Amniotic epithelial cell (primary cell): ENCODE measurements at places on chromosomes 2 and 18.

- no peak for DNase-seq
These were observed 39.4 kb upstream of the GPC1 start for GRCh38 chr2:240395896-240396622.

DNA sequence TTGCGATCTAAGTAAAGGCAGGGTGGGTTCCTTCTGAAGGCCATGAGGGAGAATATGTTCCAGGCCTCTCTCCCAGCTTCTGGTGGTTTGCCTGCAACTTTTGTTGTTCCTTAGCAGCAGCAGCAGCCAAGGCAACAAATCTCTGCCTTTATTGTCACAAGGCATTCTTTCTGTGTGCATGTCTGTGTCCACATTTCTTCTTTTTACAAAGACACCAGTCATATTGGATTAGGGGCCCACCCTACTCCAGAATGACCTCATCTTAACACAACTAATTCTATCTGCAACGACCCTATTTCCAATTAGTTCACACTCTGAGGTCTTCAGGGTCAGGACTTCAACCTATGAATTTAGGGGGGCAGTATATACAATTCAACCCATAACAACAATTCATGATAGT lies 587.5 kb downstream of the XIRP2 start:
- DNase-seq: no peak

- DNase-seq: no peak
These were observed 132.4 kb downstream of the COPS8 start for GRCh38 chr2:237217995-237218616.

DNA sequence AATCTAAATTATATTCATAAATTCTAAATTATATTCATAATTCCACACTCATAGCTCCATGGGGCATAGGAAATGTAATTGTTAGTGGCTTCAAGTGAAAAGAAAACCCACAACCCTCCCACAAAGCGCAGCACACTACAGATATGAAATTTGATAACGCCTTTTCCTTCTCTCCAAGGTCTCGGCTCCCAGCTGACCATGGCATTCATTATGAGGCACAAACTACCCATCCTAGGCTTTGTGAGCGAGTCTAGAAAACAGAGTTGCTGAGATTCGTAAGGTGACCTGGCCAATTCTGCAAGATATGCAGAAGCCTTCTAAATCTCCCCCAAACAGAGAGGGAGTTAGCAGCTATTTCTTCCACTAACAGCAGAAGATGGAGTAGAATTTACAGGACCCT lies 5.4 kb downstream of the NPPC start:
- no peak for DNase-seq

GRCh38 chr2:238669046-238669445 lies 178.8 kb upstream of the TWIST2 start:
- no peak for DNase-seq

GRCh38 chr2:234375176-234375880 lies 121.6 kb downstream of the ARL4C start:
- no peak for DNase-seq

DNA sequence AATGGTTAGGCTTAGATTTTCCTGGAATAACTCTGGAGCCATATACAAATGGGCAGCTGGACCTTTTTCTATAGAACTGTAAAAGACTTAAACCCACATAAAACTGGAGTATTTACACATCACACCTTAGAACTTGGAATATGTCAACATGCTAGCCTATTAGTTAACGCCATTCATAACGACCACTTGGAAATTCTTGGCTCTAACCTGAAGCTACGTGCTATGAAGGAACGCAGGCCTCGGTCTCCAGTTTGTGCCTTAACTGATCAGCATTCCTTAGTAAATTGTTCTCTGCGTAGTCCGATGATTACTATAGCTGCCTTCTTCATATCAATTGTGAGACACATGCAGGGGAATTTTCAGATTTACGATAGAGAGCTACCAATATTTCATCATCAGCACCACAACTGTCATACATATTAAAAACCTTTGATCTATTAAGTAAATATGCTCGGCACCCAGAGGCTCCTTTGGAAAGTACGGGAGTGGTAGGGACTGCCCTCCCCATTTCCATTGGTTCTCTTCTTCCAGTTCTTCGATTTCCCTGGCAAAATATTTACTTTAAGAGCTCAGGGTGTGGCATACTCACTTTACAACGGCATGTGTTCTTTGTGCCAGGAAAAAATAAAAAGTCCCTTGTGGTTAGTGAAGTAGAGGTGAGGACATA lies 17.5 kb upstream of the CCL20 start:
- DNase-seq: no peak

DNA sequence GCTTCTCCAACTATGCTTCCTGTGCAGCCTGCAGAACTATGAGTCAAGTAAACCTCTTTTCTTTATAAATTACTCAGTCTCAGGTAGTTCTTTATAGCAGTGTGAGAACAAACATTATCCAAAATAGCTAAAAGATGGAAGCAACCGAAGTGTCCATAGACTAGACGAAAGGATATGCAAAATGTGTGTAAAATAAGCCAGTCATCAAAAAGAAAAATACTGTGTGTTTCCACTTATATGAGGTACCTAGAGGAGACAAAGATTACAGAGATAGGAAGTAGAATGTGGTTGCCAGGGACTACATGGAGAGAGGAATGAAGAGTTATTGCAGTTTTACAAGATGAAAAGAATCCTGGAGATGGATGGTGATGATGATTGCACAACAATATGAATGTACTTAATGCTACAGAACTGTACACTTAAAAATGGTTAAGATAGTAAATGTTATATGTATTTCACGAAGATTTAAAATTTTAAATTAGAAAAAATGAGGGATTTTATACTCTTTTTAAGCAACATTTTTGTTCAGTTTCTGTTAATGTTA lies 99.3 kb upstream of the FN1 start:
- DNase-seq: peak; percentile 92

DNA sequence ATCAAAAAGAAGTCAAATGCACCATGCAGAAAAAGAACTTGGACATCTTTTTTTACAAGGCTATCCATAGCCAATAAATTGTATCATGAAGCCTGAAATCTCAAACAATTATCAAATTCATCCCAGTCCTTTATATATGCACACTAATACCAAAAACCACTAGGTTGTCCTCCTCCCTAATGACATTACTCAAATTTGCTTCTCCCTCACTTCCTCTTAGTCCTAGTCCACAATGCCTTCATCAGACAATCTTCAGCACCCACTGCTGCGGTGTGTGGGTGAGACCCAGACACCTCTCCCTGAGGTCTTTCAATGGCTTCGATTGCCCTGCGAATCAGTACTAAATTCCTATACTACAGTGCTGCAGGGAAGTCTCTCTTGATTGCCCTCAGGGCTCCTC lies 58.1 kb downstream of the CLASP1 start:
- no peak for DNase-seq

GRCh38 chr2:213243189-213244044 lies 40.8 kb upstream of the SPAG16 start:
- DNase-seq: no peak

DNA sequence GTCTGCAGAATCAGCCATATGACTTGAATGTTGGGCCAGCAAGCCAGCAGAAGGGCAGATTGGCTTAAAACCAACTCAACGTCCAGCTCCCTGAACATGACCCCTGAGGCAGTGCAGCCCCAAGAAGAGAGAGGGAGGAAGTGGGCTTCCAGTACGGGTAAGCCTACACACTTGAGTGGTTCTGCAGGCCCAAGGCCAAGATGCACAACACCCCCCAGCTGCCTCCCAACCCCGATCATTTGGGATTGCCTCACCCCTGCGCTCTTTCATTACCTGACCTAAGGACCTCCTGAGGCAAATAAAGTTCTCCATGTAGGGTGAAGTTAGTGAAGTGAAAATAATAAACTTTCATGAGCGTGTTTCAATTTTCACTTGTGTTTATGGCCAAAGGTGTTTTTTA lies 536.0 kb downstream of the TNS1 start:
- DNase-seq: no peak

DNA sequence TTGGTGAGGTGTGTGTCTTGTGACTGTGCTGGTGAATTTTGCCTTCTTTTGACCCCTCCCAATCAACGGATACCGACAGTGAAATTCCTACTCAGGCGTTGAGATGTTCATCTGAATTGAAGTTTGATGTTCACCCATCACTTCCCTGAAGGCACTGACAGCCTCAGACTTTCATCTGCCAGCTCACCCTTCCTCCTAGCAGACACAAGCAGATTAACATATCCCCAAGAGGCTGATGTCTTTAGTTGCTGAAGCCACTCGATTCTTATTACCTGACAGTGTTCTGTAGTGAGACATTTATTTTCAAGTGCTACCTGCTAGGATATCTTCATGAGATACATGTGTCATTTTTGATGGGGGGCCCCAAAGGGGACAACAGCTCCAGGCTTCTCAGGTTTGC lies 1330.1 kb upstream of the PIK3C3 start:
- DNase-seq: no peak

DNA sequence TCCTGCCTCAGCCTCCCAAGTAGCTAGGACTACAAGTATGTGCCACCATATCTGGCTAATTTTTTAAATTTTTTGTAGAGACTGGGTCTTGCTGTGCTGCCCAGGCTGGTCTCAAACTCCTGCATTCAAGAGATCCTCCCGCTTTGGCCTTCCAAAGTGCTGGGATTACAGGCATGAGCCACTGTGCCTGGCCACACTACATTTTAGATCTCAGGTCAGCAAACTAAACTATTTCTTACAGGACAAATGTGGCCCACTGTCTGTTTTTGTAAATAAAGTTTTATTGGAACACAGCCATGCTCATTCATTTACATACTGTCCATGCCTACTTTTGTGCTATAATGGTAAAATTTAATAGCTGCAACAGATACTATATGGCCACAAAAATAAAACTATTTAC lies 17.8 kb downstream of the INO80D start:
- DNase-seq: no peak

DNA sequence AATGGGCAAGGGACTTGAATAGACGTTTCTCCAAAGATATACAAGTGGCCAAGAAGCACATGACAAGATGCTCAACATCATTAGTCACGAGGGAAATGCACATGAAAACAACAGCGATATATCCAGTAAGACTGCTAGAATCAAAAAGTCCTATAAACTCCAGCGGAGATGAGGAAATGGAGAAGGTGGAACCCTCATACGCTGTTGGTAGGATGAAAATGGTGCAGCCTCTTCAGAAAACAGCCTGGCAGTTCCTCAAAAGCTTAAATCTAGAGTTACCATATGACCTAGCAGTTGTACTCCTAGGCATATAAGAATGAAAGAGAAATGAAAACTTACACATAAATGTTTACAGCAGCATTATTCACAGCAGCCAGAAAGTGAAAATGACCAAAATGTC lies 48.1 kb downstream of the HPCAL1 start:
- no peak for DNase-seq
